ENCODE measurements at places on chromosomes 13 and 19.

- DNase-seq: peak; percentile 7
Measured at GRCh38 chr13:48595431-48596429, 58.0 kb upstream of the CYSLTR2 start.

GRCh38 chr13:23744315-23744714, 144.9 kb downstream of the MIPEP start:
- no peak for DNase-seq

DNA sequence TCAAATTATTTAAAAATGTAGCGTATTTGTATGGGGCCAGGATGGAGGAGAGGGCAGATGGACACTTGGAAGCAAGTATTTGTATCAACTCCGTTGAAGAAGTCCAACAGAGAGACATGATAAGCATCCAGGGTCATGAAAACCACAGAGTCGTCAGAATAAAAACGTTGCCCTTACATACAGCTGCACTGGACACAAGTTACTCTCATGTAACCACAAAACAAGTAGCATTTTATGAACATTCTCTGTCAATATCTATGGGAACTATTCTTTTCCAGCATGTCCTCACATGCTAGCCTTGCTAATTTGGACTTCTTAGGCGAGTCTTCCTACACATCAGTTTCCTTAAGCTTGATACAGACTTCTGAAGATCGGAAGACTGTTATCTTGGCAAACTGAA, 35.0 kb downstream of the EFNB2 start:
- DNase-seq: no peak

DNA sequence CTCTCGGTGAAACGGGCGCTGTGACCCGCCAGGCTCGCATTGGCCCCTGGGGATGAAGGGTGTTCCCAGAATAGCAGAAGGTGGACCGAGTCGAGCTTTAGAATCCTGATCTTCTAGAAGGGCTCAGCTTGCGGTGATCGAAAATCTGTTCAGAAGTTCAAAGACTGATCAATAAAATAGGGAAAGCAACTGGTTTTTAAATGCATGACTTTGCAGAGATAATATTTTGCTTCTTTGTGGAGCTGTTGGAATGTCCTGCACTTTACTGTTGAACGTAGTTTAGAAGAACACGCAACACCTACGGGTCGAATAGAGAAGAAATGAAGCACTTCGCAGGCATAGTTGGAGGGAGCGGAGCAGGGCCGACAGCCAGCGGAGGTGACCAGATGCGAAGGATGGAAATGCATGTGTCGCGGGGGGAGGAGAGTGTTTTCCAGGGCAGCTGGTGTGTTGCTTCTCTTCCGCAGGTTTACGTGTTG, 766 bp downstream of the CEBPG start:
- DNase-seq: no peak

DNA sequence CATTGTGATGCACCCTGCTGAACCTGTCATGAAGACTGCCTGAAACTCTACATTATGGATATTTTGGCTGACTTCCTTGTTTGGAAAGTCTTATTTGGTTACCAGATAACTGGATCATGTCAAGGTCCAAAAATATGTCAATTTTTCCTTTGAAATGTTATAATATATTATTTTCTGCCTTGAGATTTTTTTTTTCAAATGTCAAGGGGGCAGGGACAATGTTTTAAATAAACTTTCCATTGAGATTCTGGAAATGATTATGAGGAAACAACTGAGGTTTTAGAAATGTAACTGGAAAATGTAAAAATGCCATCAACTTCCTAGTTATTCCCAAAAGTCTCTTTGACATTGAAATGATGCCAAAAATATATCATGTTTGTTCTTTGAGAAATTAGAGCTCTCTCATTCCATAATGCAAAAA, 117.0 kb downstream of the RFC3 start:
- no peak for DNase-seq

GRCh38 chr13:113245849-113246796, 36.7 kb downstream of the CUL4A start:
- DNase-seq: no peak

DNA sequence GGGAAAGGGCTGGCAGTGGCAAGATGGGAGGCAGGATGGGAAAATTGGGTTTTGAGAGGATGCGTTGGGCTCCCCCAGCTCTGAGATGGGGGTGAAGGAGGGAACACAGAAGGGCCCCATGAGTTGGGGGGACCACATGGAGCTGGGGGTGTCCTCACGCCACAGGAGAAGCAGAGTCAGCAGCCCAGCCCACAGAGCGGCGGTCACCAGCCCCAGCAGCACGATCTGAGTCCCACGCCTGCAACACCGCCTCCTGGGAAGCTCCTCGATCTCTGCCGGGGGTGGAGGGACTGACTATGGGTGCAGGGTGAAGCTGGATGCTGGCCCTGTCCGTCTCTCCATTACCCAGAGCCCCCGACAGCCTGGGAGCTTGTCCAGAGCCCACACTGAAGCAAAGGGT, 3.3 kb downstream of the FCER2 start:
- DNase-seq: no peak

All from stimulated activated CD8-positive, alpha-beta memory T cell treated with anti-CD3 and anti-CD28 coated beads, Interleukin-15, amount 100 ng/mL, for 4 hours (primary cell).